ENCODE measurements at places on chromosomes 1 and 21.

DNA sequence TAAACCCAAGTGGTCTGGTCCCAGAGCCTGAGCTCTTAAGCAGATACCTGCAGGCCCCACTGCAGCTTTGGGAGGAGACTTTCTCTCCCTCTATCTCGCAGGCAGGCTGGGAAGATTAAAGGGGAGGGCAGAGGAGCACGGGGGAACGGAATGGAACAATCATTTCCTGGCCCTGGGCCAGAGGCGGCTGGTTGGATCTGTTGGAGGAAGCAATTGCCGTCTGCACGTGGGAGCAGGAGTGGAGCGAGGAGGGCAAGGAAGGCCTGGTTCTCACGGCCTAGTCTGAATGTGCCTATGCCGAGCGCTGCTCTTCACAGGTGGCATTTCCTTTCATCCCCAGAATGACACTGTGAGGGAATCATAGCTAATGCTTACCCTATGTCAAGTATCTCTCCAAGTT lies 23.7 kb downstream of the NKAIN1 start:
- no peak for DNase-seq

GRCh38 chr1:234611225-234611846 lies 1.4 kb upstream of the IRF2BP2 start:
- no peak for DNase-seq

GRCh38 chr1:1763657-1764621 lies 14.3 kb downstream of the NADK start:
- DNase-seq, result no peak

DNA sequence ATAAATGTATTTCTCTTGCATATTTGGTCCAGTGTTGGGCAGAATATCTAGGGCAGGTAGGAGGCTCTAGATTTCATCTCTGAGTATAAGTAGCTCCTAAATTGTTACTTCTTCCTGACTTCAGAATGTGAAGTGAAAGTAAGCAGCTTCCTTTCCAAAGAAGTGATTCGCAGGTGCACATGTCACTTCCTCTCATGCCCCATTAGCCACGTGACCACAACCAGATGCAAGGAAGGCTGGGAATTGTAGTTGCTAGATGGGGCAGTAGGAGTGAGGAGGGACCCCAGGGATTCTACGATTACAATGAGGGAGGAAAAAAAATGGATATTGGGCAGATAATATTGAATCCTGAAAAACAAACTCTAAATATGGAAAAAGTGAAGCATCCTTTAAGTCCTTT lies 113.2 kb upstream of the CYYR1 start:
- DNase-seq, result no peak

DNA sequence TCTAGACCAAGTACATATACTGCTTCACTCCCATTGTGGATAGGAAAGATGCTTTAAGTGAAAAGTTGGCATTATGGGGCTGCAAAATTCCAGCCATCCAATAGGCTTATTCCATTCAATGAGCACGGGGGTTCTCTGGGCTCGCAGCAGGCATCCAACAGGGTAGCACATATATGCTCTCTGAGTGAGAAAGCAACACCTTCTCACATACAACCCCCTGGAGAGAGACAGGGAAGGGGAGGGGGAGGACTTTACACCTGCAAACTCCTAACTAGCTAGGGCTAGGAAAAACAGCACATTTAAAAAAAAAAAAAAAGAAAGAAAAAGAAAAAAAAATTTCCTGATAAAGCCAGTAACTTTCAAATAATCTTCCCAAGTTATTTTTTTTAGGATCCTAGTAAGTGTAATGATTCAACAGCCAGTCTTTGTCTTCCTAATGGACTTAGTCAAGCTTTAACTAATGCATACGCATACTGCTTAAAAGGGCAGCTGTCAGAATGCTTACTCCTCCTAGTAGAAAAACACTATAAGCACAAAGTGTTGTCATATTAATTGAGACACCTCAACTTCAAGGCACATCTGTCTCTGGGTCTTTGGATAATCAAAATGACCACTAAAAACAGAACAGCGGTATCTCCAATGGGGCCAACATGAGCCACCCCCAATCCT lies 18.7 kb downstream of the PSMB2 start:
- no peak for DNase-seq

- DNase-seq, result no peak
These were observed 14.3 kb upstream of the CXADR start for GRCh38 chr21:17498586-17498985.

DNA sequence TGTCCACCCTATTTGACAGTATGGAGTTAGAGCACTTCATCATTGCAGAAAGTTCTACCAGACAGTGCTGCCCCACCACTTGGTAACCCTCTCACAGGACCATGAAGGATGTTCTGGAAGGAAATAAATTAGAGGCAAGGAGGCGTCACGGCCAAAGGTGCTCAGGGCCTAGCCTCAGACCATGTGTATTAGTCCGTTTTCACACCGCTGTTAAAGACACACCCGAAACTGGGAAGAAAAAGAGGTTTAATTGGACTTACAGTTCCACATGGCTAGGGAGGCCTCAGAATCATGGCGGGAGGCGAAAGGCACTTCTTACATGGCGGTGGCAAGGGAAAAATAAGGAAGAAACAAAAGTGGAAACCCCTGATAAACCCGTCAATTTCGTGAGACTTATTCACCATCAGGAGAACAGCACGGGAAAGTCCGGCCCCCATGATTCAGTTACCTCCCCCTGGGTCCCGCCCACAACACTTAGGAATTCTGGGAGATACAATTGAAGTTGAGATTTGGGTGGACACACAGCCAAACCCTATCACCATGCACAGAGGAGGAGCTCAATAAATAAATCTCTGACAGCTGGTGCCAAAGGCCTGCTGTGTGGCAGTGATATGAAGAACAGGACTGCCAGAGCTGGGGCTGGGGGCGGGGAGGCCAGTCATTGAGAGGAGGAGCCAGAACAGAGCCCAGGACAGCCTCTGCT lies 75.8 kb downstream of the FHAD1 start:
- DNase-seq, result no peak

- no peak for DNase-seq
These were observed 15.9 kb downstream of the PLEKHA6 start for GRCh38 chr1:204343802-204344201.

DNA sequence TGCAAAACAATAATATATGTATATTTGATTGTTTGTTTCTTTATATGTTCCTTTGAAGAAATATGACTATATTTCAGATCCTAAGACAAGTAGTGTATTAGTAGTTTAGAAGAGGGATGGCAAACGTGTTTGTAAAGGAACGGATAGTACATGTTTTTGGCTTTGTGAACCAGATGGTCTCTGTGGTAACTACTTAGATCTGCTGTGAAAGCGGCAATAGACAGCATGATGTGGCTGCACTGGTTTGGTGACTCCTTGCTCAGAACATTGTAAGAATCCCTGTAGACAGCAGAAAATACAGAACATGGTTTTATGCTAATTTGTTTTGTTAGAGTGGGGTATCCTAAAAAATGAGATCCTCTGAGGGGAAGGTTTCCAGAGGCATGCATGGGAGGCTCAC lies 3.1 kb downstream of the ACADM start:
- no peak for DNase-seq

DNA sequence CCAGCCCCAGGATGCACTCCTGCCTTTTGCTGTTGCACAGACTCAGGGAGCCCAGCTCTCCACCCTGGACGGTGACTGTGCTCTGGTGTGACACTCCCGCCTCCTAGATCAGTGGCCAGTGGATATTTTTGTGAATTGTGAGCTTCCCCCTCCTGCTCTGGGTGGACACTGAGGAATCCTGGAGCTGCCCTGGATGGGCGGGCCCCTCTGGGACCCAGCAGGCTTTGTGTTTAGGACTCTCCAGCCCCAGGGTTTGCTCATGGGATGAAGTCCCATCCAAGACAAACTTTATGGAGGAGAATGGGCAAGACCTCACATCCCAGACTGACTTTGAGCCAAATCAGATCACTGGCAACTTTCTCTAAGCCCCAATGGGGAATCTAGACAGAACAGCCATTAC lies 16.1 kb downstream of the SLC6A9 start:
- DNase-seq, result no peak

All from GOT3 (cell line).